ENCODE measurements at places on chromosomes 13 and 19.

GRCh38 chr13:99406799-99407201 lies 94.5 kb upstream of the TM9SF2 start:
- no peak for DNase-seq

DNA sequence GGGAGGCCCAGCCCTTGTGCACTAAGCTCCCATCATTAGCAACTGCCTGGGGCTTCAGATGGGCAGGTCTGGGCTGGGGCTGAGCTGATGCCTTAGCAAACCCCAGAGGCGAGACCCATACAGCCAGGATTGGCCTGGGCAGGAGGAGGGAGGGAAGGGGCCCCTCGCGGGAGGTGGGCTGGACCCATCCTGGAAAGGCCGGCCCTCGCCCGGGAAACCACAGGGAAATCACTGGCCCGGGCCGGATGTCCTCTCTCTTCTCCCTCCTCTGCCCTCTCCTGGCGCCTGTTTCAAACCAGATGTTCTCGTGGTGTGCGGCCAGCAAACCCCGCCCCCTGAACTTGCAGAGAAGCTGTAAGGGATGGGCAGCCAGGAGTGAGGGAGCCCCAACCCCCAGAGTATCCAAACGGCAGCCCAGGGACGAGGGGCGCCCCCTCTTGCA lies 43.1 kb downstream of the TMEM255B start:
- peak; percentile 27 for DNase-seq

DNA sequence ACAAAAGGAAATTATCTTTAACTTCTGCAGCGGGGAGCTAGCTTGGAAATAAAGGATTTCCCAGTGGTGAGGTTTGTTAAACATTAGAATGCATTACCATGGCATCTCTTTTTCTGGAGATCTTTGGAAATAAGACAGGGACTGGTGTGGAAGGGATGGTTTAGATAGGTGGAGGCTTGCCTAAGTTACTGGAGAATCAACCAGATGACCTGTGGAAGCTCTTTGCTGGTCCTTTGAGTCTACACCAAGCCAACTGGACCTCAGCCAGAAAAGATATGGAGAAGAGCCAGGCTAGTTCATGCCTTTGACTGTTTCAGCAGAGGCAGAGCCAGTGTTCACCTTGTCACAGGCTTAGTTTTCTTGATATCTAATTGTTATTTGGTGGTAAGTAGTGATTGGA lies 134.7 kb downstream of the KCNRG start:
- no peak for DNase-seq

GRCh38 chr19:57103573-57104277 lies 16.1 kb upstream of the USP29 start:
- DNase-seq: peak; percentile 25

DNA sequence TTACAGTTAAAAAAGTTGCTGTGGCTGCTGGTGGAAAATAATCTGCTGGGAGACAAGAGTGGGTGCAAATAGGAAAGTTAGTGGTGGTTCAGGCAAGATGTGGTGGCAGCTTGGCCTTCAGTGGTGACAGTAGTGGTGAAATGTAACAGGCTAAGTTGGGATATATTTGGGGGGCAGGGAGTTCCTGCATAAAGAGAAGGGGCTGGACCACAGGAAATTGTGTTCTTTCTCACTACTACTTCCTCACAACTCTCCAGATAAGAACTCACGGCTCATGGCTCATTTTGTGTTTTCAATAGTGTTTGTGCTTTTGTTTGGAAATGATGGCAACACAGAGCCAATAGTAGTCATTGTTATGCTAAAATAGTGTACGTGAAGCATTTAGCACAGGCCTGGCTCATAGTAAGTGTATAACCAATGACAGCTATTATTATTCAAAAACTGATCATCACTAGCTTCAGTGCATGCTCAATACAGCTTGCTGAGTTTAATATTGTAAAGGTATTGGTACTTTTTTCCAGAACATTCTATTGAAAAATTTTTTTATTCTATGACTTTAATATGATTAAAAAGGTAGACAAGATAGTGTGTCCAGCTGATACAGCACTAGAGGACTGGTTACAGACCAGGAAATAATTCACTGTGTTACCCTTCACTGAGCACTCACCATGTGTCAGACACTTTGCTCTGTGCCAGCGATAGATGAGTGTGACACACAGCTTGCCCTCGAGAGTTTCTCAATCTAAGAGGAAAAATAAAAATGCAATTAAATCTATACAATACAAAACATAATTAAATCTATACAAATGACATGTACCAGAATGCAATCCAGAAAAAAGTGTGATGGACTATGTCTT lies 209.8 kb downstream of the POU4F1 start:
- no peak for DNase-seq

GRCh38 chr13:19153782-19154450 lies 27.7 kb downstream of the TUBA3C start:
- no peak for DNase-seq

GRCh38 chr13:76684336-76684735 lies 201.9 kb downstream of the KCTD12 start:
- DNase-seq: no peak

GRCh38 chr13:42544246-42544926 lies 29.6 kb upstream of the TNFSF11 start:
- DNase-seq: peak; percentile 51

DNA sequence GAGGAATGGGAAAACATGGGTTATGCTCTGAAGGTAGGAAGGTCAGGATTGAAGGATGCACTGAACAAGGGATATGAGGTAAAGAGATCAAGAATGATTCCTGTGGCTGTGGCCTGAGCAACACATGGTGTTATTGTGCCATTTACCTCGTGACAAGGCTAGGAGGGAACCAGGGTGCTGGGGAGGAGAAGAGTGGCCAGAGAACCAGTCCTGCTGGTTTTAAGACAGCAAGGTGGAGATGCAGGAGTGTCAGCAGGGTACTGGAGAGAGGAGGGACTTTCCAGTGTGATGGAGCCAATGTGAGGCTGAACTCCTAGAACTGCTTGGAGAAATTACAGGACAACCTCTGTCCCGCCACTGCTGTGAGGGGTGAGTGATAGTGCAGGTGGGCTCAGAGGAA lies 282.4 kb downstream of the MYO16 start:
- no peak for DNase-seq

DNA sequence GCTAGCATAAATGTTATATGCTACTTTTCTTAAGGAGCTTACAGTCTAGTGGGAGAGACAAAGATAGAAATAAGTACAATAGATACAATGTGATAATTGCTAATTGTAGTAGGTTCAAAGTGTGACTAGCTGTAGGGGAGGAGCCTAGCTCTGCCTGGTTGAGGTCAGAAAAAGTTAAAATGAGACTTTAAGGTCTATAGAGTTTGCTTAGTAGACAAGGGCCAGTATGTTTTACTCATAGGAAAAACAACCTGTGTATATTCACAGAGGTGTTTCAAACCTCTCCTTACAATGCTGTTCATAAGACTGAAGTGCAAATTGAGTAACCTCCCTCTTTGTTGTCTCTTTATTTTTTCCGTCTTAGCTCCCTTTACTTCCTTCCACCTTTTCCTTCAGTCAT lies 56.1 kb downstream of the PDS5B start:
- no peak for DNase-seq
